ENCODE measurements at places on chromosomes 1 and 21.

- no peak for DNase-seq
Observed at GRCh38 chr1:160916666-160917065, 31.7 kb upstream of the ITLN1 start.

- DNase-seq = no peak
Observed at GRCh38 chr1:171127501-171127900, 36.8 kb downstream of the FMO3 start.

- no peak for DNase-seq
Observed at GRCh38 chr1:211761400-211761799, 69.2 kb downstream of the LPGAT1 start.

GRCh38 chr21:34192646-34193285 is 119.4 kb downstream of the MRPS6 start:
- DNase-seq = no peak

GRCh38 chr1:243553090-243553489 is 297.0 kb downstream of the AKT3 start:
- no peak for DNase-seq

GRCh38 chr1:204380293-204380831 is 20.6 kb upstream of the PLEKHA6 start:
- no peak for DNase-seq

DNA sequence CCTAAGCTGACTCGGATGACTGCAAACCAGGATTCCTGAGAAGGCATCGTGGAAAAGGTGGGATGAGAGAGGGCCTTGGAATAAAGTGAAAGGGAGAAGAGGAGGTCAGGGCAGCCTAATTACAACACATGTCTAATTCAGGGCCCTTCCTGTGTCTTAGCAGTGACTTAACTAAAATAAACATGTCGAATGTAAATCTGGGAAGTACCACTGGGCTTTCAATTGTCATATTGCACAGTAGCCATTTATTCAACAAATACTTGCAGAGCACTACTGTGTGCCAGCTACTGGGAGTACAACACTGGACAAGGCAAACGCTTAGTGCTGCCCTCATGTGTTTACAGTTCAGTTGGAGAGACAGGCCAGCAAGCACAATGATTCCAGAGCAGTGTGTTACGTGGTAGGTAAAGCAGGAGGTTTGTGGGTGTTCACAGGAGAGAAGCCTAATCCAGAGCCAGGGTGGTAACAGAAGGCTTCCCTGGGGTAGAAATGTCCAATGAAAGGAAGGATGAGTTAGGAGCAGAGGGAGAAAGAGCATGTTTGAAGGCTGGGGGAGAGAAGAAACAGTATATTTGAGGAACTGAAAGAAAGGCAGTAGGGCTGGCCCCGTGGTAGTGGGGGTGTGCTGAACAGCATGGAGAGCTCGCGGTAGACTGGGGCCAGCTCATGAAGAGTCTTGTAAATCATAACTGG is 38.0 kb upstream of the RASAL2 start:
- DNase-seq = no peak

GRCh38 chr1:225710804-225711203 is 57.9 kb upstream of the ENAH start:
- no peak for DNase-seq

- DNase-seq = no peak
Observed at GRCh38 chr1:22971611-22972405, 858 bp downstream of the LACTBL1 start.

- no peak for DNase-seq
Observed at GRCh38 chr1:80962564-80962963, 838.2 kb upstream of the ADGRL2 start.

GRCh38 chr21:45416620-45417019 is 11.7 kb downstream of the COL18A1 start:
- no peak for DNase-seq

GRCh38 chr1:213017447-213018273 is 2.0 kb upstream of the ANGEL2 start:
- no peak for DNase-seq

- DNase-seq = no peak
Observed at GRCh38 chr21:17139696-17140095, 373.1 kb upstream of the CXADR start.

DNA sequence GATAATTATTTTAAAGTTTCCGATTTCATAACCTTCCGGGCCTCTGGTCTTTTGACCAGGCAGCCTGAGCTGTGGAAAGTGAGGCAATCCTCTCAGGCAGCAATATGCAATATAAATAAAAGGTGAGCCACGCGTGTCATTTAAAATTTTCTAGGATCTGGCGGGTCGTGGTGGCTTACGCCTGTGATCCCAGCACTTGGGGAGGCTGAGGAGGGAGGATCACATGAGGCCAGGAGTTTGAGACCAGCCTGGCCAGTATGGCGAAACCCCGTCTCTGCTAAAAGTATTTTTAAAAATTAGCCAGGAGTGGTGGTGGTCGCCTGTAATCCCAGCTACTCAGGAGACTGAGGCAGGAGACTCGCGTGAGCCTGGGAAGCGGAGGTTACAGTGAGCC is 546 bp upstream of the ZNF695 start:
- DNase-seq = no peak

DNA sequence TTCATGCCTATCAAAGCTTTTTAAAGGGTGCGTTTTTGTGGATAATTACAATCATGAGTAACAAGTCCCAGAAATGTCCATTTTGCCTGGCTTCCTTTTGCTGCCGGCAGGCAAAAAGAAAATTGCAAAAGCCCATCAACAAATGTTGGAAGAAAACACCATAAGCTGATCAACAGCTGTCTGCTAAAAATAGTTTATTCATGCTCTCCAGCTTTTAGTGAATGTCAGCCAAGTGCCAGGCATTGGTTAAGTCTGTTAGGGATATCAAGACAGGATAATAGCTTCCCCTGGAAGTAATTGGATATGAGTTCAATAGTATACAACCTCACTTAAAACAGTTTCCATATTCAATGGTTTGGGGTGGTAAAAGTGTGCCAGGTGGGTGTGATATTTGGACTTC is 13.6 kb upstream of the AGMAT start:
- DNase-seq = no peak

GRCh38 chr1:203327684-203328457 is 22.6 kb downstream of the BTG2 start:
- peak; percentile 80 for DNase-seq

DNA sequence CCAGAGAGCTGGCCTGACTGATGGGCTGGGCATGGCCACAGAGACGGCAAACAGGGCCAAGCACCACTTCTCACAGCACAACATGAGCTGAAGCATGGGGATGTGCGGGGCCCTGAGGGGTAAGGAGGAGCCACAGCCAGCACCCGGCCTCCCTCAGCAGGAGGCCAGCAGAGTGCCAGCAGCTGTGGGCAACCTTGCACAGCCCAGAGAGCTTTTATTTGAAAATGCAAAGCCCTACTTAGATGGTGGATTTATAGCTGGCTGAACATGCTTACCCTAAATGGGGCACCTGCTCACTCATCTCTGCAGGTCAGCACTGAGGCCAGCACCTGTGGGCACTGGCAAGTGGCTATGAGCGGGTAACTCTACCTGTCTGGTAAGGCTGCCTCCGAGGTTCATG is 44.1 kb downstream of the SLC66A1 start:
- no peak for DNase-seq

DNA sequence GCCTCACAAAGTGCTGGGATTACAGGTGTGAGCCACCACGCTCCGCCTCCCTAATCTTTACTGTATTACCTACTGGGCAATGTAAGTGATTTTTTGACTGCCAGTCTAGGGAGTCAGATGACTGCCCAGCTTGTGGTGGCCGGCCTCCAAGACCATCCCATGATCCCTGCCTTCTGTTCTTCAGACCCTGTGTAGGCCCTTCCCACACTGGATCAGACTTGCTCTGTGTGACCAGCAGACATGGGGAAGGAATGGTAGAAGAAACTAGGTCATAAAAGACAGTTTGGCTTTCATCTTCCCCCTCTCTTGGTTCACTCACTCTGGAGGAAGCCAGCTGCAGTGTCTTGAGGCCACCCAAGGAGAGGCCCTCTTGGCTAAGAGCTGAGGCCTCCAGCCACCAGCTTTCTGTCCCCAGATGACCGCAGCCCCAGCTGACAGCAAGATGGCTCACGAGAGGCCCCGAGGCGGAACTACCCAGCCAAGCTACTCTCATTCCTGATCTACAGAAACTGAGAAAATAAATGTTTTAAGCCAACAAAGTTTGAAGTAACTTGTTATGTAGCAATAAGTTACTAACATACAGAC is 14.5 kb upstream of the CBR3 start:
- no peak for DNase-seq

GRCh38 chr1:196502437-196502836 is 105.8 kb downstream of the KCNT2 start:
- DNase-seq = no peak

DNA sequence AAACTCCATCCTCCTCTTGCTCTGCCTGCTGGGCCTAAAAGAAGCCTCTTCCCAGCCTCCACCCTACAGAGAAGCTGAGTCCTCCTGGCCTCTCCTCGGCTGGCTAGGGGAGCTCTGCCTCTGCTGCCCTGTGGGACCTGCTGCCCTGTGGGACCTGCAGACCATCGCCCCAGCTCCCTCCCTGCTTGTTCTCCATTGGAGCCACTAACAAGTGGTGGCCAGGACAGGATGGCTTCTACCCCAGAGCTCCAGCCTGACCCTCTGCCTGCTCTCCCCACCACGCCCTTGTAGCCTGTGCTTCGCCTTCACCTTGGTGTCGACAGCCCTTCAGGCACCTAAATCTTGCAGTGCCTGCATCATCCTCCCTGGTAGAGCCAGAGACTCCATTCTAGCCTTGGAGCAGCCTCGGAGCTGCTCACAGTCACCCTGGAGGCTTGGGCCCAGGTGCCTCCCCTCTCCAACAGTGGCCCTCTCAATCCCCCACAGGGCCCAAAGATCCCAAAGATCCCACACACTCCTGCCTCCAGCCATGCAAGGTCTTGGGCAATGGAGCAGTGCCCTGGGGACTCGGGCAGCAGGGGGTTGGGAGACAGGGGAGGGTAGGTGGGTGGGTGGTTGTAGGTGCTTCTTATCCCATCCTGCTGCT is 3.0 kb downstream of the EPS8L3 start:
- no peak for DNase-seq

DNA sequence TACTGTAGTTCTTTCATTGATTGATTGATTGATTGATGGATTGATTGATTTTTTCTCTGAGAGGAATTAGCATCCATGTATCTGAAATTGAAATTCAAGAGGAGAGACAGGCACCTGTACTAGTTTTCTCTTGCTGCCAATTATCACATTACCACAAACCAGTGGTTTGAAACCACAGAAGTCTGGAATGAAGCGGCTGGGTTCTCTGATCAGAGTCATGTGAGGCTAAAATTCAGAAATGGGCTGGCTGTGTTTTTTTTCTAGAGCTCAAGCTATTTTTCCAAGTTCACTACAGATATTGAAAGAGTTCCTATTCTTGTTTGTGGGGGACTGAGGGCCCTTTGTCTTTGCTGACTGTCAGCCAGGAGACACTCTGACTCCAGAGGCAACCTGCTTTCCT is 10.0 kb downstream of the NBPF3 start:
- no peak for DNase-seq

GRCh38 chr1:168673974-168674683 is 54.9 kb downstream of the DPT start:
- DNase-seq = peak; percentile 34

DNA sequence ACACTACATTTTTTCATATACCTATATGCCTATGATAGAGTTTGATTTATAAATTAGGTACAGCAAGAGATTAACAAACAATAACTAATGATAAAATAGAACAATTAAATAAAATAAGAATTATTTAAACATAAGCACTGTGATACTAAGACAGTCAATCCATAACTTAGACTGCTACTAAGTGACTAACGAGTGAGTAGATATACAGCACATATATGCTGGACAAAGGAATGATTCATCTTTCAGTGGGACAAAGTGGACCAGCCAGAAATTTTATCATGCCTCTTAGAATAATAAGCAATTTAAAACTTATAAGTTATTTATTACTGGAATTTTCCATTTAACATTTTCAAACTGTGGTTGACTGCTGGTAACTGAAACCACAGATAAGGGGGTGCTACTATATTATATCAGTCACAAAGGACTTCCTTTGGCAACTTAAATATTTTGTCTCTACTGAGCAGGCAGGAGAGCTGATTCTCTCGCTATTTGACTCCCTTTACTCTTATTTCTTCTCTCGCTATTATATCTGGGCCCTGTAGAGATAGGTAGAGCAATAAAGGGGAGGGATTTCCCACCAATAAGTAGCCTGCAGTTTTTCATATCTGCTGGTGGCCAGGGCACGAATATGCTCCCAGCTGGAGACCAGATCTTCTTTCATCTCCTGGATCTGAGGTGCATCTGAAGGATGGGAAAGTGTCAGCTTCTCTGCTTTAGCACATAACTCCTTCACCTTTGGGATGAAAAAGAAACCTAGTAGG is 10.8 kb downstream of the SPTA1 start:
- no peak for DNase-seq

DNA sequence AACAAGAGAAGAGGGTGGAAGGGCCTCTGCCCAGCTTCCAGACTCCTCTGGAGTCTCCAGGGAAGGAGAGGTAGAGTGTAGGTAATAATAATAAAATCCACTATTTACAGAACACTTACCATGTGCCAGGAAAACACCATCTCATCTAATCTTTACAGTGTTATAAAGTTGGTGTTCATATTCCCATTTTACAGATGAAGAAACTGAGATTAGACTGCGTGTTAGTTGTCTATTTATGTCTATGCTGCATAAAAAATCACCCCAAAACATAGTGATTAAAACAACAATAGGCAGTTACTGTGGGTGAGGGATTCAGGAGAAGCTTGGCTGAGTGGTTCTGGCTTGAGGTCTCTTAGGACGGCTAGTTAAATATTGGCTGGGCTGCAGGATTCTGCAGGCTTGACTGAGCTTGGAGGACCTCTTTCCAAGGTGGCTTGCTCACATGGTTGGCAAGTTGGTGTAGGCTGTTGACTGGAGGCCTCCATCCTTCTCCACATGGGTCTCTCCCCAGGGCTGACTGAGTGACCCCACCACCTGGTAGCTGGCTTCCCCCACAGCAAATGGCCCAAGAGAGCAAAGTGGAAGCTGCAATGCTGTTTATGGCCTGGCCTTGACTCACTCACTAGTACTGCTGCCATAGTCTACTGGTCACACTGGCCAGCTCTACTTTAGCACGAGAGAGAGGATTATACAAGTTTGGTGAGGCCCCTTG is 6.5 kb upstream of the ALX3 start:
- DNase-seq = no peak

- DNase-seq = no peak
Observed at GRCh38 chr1:8097077-8097799, 71.1 kb upstream of the ERRFI1 start.

GRCh38 chr1:147598621-147599361 is 57.5 kb downstream of the BCL9 start:
- no peak for DNase-seq

DNA sequence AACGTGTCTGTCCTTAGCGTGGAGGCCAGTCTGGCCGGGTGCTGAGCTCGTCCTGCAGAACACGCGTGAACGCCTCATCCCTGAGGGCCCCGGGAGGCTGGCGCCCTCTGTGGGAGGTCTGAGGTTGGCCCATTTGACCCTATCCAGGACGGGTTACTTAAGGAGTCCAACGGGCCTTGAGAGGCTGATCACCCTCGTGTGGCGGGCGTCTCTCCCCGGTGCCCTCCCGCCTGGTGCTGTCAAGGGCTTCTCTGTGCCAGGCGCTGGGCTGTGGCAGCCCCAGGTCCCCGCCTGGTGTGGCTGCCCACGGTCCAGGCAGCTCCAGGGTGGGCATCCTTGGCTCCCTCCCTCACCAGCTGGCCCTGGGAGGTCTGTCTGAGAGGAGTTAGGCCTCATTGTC is 9.7 kb downstream of the SKI start:
- no peak for DNase-seq
